ENCODE measurements at places on chromosomes 4 and X.

GRCh38 chr4:87073199-87074120 is 138.6 kb downstream of the AFF1 start:
- no peak for DNase-seq

DNA sequence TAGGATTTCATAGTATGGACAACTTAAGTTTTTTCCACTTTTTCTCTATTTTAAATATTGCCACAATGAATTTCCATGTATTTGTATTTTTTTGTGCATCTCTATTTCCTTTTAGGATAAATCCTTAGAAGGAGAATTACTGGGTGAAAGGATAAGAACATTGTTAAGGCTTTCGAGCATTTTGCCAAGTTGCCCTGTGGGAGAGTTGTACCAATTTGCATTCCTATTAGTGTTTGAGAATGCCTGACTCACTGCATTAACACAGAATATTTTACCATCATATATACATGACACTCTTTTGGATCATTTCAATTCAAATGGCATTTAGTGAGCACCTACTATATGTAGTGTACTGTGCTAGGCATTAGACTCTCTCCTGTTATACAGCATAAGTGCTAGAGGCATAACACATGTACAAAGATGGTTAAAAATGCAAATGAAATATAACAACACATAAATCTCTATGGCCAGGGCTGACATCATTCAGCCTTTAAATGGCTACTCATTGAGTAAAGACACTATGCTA is 57.0 kb downstream of the PLAC1 start:
- DNase-seq = no peak

- DNase-seq = no peak
Measured at GRCh38 chrX:35743331-35743730, 54.8 kb upstream of the MAGEB16 start.

DNA sequence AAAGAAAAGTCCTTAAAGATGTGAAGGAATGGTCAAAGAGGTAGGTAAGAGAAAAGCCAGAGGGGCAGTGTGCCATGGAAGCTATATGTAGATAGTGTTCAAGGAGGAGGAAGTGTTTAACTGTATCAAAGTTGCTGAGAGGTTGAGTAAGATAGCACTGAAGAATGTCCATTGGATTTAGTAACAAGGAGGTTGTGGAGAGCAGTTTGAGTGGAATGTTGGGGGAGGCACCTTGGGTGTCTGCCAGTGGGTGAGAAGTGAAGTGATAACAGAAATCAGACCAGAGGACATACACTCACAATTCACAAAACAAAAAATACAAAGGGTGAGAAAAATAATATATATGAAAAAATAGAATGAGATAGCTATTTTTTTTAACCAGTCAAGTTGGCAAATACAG is 121.3 kb upstream of the AMOT start:
- DNase-seq = no peak

DNA sequence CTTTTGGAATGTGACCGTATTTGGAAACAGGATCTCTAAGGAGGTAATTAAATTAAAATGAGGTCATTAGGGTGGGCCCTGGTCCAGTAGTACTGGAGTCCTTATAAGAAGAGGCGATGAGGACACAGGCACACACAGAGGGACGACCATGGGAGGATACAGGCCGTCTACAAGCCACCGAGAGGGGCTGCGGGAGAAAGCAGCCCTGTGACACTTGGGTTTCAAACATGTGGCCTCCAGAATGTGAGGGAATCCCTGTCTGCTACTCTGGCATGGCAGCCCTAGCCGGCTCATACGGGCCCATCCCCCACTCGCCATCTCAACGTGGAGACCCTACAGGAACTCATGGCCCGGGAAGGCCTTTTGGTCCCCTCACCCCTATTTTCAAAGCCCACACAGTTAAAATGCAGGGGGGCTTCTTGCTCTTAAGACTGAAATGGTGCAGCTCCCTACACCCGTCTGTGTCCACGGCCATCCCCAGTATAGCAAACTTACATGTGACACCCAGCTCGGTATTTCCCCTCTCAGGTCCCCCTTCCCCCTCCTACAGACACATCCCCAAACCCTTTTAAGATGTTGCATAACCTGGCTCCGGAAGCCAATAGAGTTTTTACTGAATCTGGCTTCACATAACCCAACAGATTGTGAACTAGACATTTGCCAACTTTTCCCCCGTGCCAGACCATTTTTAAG is 124.1 kb upstream of the TBL1X start:
- no peak for DNase-seq

- no peak for DNase-seq
Measured at GRCh38 chr4:93127489-93127888, 701.1 kb upstream of the ATOH1 start.

- DNase-seq = no peak
Measured at GRCh38 chrX:68508799-68509198, 9.9 kb downstream of the YIPF6 start.

DNA sequence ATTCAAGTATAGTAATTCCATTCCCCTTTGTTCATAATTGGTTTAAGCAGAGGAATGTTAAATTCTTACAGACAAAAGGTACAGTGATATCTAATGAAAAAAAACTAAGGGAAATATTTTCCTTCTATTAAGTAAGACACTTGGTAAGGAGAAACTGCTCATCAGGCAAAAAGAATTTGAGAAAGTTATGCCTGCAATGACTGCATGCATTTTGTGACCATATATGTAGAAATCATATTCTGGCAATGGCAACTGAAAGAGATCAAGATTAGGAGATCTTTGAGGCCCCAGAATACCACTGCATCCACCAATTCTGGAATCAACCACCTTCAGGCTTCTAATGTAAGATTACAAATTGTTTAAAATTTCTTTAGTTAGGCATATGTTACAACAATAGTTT is 364.8 kb downstream of the PCDH10 start:
- DNase-seq = no peak

DNA sequence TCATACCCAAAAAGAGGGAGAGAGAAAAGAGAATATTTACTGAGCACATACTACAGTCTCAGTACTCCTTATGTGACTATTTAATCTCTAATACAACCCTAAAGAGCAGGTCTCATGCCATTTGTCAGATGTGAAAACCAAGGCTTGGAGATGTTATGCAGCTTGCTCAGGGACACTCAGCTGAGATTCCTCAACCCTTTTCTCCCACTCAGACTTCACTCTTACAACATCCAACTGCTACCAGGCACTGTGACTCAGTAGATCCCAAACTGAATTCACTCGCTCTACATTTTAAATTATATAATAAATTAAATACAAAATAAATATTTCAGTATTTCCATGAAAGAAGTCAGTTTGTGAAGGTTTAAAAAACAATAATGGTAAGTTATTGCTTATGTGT is 53.7 kb downstream of the TSPAN5 start:
- no peak for DNase-seq

DNA sequence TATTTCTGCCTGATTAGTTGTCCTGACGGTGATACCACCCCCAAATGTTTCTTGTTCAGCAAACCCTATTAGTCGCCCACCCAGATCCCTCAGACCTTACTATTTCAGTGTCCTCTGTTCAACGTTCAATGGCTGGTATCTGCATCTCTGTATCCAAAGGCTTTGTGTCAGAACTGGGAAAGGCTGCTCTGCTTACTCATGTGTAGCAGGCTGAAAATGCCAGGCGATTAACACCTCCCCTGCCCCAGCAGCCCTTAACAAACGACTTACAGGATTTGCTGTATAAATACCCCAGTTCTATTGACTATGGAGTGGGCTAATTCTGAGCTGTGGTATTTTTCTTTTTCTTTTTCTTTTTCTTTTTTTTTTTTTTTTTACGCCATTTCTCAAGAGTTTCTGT is 415.0 kb downstream of the ZNF674 start:
- peak; percentile 71 for DNase-seq

DNA sequence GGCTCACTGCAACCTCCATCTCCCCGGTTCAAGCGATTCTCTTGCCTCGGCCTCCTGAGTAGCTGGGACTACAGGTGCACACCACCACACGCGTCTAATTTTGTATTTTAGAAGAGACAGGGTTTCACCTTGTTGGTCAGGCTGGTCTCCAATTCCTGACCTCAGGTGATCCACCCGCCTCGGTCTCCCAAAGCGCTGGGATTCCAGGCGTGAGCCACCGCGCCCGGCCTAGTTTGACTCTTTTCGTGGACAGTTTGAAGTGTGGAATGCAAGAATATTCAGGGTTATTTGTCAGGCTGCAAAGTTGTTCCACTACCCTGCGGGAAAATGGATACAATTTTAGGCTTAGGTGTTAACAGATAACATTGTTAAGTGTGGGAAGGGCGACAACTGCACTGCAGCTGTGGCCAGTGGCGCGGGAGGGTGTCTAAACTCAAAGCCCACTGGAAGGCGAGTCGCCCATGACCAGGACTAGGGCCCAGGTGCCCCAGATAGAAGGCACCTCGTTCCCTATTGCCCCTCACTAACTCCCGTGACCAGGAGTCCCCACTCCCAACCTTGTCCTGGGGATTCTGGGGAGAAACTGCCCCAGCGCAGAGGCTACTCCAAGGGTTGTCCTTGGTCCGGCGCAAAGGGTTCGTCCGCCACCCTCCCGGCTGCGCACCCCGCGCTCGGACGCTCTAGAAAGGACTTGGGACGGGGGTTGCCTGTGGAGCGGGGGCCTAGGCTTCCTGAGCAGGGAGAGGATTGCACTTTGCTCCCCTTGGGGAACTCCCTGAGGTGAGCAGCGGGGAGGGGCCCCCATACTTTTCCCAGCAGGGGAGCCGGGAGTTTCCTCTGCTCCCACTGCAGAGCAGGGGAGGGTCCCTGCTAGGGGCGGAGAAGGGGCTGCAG is 1.1 kb upstream of the CD99 start:
- DNase-seq = no peak

GRCh38 chr4:168955674-168956073 is 54.4 kb downstream of the CBR4 start:
- no peak for DNase-seq

DNA sequence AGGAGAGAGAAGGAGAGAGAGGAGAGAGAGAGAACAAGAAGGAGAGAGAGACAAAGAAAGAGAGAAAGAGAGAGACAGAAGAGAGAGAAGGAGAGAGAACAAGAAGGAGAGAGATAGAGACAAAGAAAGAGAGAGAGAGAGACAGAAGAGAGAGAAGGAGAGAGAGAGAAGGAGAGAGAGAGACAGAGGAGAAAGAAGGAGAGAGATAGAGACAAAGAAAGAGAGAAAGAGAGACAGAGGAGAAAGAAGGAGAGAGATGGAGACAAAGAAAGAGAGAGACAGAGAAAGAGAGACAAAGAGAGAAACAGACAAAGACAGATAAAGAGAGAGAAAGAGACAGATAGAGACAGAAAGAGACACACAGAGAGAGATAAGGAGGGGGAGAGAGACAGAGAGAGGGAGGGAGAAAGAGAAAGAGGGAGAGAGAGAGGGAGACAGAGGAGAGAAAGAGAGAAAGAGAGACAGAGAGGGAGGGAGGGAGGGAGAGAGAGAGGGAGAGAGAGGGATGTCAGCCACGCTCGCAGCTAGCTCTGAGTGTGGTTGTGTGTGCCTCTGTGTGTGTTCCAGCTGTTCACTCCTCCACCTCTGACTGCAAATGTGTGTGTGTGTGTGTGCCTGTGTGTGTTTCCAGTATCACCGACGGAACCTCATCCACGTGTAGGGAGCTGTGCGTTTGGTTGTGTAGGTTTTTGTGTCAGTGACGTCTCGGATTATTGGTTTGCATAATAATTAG is 105.8 kb downstream of the CRLF2 start:
- DNase-seq = no peak

- no peak for DNase-seq
Measured at GRCh38 chrX:21806691-21807090, 32.7 kb upstream of the MBTPS2 start.

DNA sequence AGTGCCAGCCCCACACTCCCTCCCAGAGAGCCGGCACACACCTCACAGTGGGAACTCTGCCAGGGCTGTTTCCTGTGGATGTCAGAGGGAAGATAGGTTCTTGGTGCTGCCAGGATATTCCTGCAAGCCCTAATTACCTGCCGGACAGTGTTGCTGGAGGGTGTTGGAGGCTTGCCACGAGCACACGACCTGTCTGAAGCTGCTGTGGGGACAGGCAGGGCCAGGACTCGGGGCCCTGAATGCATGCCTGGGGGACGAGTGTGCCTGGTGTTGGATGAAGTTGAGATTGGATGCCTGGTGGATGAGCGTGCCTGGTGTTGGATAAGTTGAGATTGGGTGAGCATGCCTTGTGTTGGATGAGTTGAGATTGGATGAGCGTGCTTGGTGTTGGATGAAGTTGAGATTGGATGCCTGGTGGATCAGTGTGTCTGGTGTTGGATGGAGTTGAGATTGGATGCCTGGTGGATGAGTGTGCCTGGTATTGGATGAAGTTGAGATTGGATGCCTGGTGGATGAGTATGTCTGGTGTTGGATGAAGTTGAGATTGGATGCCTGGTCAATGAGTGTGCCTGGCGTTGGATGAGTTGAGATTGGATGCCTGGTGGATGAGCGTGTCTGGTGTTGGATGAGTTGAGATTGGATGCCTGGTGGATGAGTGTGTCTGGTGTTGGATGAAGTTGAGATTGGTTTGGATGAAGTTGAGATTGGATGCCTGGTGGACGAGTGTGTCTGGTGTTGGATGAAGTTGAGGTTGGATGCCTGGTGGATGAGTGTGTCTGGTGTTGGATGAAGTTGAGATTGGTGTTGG is 23.2 kb upstream of the UVSSA start:
- no peak for DNase-seq

- no peak for DNase-seq
Measured at GRCh38 chr4:176981074-176981473, 188.4 kb upstream of the VEGFC start.

- no peak for DNase-seq
Measured at GRCh38 chr4:37847311-37847884, 20.9 kb downstream of the PGM2 start.

DNA sequence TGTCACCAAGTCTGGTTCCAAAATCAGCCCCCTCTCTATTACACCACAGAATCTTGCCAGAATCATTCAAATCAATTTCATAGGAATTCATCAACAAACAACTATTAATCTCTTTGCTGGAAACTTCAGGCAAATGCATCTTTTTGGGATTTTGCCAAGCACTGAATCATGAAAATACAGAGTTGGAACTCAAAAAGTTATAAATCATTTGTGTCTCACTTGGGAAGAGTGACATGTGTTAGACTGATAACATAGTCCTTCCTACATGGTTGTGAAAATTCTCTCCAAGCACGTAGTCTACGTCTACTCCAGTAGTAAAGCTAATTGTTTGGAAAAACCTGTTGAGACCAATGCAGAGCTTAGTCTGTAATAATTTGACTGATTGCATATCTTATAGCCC is 19.0 kb downstream of the CXCL8 start:
- no peak for DNase-seq

DNA sequence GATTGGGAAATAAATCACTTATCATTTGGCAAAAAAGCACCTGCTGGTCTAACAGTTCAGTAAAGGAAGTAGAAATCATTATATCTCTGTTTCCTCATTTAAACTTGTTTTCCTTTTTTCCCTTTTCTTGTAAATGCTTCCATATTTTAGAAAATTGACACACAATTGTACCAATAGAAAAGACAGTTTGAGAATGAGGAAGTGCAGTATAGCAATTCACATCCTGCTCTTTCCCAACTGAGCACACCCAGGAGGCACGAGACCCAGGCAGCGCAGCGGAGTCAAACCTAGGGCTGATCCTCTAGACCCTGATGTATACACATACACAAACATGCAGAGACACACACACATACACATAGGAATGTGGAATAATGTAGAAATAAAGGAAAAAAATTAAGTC is 74.8 kb upstream of the PACRGL start:
- no peak for DNase-seq
